ENCODE measurements at places on chromosomes 5 and 9. TPM values are rescaled to one million over a fixed set of nuclear protein-coding genes. Genes with fewer than 3 reads are reported as not detected.

DNA sequence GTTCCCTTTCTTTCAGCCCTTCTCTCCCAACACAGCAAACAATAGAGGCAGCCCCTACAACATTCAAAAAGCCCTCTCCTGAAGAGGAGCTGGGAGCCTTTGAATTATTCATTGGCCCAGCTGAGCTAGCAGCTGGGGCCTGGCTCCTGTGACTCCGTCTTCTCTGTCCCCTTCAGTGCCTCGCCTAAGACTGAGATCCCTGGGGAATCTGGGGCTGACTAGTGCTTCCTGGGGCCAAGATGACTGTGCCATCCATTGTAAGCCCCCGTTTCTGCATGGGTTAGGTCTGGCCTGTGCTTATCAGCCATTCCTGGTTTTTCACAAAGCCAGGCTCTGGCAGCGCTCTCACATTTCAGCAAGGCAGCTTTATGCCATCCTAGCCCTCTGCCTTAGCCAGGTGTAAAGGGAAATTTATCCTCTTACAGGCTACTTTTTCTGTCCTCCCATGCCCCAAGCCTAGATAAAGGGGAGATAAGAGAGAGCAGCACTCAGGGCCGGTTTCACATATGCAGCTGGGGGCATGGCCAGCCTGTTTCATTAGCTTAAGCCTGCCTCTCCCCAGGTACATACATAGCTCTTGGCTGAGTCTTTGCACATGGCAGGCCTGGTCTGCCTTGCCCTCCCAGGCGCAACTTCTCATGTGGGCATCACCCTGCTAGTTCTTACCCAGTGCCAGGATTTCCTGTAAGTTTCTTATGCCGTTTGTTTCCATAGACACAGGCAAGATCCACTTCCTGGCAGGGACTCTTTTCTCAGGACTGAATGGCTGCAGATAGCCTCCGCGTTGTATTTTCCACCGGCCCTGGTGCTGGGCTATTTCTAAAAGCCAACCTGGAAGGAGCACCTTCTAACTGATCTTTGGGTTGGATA is 15.8 kb downstream of the PTPA start:
- no peak for DNase-seq

- peak; percentile 29 for DNase-seq
Observed at GRCh38 chr5:40333459-40334241, 346.1 kb upstream of the PTGER4 start.

Gene SMIM32
- not detected for polyA plus RNA-seq

GRCh38 chr5:114223866-114224265 is 138.0 kb upstream of the KCNN2 start:
- DNase-seq: no peak

Gene PLPPR1
- not detected for polyA plus RNA-seq

GRCh38 chr9:122122468-122122867 is 29.4 kb upstream of the TTLL11 start:
- no peak for DNase-seq

DNA sequence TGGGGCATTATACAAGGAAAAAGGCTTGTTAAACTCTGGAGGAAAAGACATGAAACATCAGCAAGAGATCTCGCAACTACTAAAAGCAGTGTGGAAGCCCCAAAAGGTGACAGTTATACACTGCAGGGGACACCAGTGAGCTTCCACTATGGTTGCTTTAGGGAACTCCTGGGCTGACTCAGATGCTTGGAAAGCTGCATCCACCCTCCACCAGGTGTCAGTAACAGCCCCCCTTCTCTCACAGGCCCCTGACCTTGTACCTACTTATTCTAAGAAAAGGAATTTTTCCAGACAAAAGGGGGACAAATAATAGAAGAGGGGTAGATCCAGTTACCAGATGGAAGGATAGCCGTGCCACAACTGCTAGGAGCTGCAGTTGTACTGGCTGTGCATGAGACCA is 154.4 kb upstream of the COX7C start:
- no peak for DNase-seq

Gene SLC31A1
- 36.6 TPM for polyA plus RNA-seq

DNA sequence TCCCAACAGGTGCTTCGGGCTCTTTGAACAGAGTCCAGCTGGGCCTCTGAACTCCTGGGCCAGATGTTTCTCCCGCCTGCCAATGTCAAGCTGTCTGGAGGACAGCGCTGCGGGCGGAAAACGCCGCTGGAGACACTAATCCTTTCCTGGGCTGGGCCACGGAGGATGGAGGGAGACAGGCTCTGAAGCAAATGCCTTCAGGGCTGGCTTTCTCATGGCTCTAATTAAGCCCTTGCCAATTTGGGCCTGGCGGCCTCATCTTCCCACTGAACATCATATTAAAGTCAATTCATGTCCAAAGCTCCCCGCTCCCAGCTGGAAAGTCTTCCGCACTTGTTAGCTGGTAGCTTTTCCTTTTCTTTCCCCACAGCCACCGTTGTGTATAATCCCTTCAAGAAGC is 72.7 kb downstream of the NTNG2 start:
- DNase-seq: no peak

- no peak for DNase-seq
Observed at GRCh38 chr9:122936464-122936863, 4.4 kb upstream of the RABGAP1 start.

Gene GKAP1
- polyA plus RNA-seq: 1.5 TPM

DNA sequence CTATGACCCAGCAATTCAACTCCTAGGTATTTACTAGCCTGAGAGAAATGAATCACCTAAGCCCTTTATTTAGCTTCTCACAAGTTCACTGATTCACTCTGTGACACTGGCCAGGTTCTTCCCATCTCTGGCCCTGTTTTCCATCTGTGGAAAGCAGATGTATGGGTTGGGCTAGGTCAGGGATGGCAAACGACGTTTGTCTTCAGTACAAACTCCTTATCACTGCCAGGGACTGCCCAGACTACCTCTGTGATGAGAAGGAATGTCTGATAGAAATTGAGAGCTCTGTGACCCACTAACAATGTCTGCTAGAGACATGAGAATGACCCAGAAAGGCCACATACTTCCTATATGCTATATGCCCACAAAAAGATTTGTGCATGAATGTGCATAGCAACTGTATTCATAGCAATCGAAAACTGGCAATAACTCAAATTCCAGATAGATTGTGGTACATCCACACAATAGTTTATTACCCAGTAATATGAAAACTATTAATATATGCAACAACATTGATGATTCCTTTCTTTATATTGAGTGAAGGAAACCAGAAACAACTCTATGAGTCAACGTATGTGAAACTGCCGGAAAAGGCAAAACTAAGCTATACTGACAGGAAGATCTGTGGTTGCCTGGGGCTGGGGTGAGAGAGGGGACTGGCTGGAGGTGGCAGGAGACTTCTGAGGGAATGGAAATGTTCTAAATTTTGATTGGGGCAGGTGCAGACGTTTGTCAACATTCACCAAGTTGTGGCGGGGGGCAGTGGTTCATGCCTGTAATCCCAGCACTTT is 32.0 kb upstream of the ADAM19 start:
- no peak for DNase-seq

DNA sequence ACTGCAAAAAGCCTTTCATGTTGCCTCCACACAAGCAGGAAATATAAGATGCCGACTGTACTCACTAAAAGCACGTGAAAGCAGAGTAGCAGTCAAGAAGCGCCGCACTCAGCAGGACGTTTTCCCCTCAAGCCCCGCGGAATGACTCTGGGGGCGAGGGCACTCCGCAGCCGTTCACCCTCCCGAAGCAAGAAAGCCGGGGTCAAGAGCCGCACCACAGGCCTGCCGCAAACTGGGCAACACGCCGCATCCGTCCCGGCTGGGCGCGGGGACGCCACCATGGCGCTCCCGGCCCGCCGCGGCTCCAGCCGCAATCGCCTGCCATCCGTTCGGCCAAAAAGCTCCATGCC is 364 bp downstream of the RPS6 start:
- no peak for DNase-seq

DNA sequence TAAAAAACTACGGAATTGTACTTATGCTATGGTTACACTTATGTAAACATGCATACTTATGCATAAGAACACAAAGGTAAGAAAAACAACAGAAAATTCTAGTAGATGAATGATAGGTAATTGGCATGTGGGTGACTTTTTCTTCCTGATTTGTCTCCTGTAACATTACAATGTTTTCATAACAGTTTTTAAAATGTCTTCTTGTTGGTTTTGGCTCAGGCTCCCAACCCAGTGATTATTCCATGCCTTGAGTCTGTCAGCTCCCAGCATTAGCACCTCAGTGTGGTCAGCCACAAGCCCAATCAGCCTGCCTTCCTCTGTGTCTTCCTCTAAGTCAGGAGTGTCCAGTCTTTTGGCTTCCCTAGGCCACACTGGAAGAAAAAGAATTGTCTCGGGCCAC is 7.9 kb upstream of the FOXE1 start:
- no peak for DNase-seq

GRCh38 chr5:151151263-151151660 is 6.3 kb downstream of the ANXA6 start:
- no peak for DNase-seq

Gene CYSRT1
- polyA plus RNA-seq: 0.58 TPM
